ENCODE measurements at places on chromosomes 3 and 15. TPM values are rescaled to one million over a fixed set of nuclear protein-coding genes. Genes with fewer than 3 reads are reported as not detected.

The ATP8B4 gene
- not detected for total RNA-seq

The WDR93 gene
- total RNA-seq, result 0.22 TPM

The FANCD2 gene
- 58.7 TPM for total RNA-seq

The MUC13 gene
- total RNA-seq, result 0.04 TPM

The SNURF gene
- 13.1 TPM for total RNA-seq

The PAQR9 gene
- 0.12 TPM for total RNA-seq

The PP2D1 gene
- not detected for total RNA-seq

The GOLIM4 gene
- total RNA-seq, result 28.5 TPM

The LRRC2 gene
- 0.26 TPM for total RNA-seq

The SLC9A9 gene
- not detected for total RNA-seq

The CELF6 gene
- total RNA-seq, result not detected

The PCBP4 gene
- total RNA-seq, result 59.1 TPM

The GPR149 gene
- total RNA-seq, result not detected

The PAK6 gene
- total RNA-seq, result 30.4 TPM

The NEO1 gene
- 1.2 TPM for total RNA-seq

The PLSCR2 gene
- not detected for total RNA-seq

The DZIP1L gene
- total RNA-seq, result 3.8 TPM

The TRAIP gene
- total RNA-seq, result 27.8 TPM

The TYRO3 gene
- 23.5 TPM for total RNA-seq

The CPA3 gene
- not detected for total RNA-seq

The CLRN1 gene
- total RNA-seq, result not detected

The CCR3 gene
- not detected for total RNA-seq

Measured in PC-3 (cell line).